Hair follicular keratinocyte (primary cell): ENCODE measurements at places on chromosomes 7 and 10. TPM values are rescaled to one million over a fixed set of nuclear protein-coding genes. Genes with fewer than 3 reads are reported as not detected.

The ASIC3 gene
- total RNA-seq = 1.8 TPM in 1 of 2 replicates, not detected in the other

The GBX1 gene
- not detected in 2 replicates for total RNA-seq

The ELFN1 gene
- total RNA-seq = 0.23 and 0.30 TPM in 2 replicates

The NOS3 gene
- total RNA-seq = 1.8 and 3.7 TPM in 2 replicates

The EIF4EBP2 gene
- total RNA-seq = 12.5 and 12.8 TPM in 2 replicates

The EIF4H gene
- 280 and 375 TPM in 2 replicates for total RNA-seq

The SPDYE2 gene
- not detected in 2 replicates for total RNA-seq

The VWDE gene
- not detected in 2 replicates for total RNA-seq

The PON2 gene
- 49.6 and 66.5 TPM in 2 replicates for total RNA-seq

The LRRC18 gene
- total RNA-seq = not detected in 2 replicates

The TIAL1 gene
- total RNA-seq = 45.4 and 45.8 TPM in 2 replicates

The MSS51 gene
- 0.31 and 0.57 TPM in 2 replicates for total RNA-seq
